ENCODE measurements at places on chromosomes 1 and 21. TPM values are rescaled to one million over a fixed set of nuclear protein-coding genes. Genes with fewer than 3 reads are reported as not detected.

The MRPS15 gene
- 109 TPM for total RNA-seq

DNA sequence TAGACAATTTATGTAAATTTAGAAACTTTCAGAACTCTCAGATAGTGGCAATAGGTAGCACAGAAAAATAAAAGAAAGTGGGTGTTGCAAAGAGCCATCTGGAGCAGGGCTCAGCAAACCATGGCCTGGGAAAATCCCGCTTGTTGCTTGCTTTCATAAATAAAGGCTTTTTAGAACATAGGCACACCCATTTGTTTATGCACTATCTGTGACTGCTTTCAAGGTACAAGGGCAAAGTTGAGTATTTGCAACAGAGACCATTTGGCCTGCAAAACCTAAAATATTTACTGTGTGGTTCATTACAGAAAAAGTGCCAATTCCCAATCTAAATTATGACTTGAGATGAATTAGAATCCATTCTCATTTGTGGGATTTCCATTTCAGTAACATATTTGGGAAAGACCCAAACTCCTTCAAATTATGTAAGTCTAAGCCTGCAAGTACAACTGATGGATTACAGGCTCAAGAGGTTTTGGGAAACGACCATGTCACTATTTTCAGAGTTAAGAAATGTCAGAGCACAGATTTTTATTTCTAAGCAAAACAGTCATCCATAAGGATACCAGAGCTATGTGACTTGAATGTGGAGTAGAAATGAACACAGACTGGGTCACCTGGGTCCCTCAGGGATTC lies 43.5 kb upstream of the DPT start:
- DNase-seq: no peak
- H3K4me1 ChIP-seq: no peaks in the 10 kb centered on the region
- H3K4me3 ChIP-seq: no peak overlapping the region

DNA sequence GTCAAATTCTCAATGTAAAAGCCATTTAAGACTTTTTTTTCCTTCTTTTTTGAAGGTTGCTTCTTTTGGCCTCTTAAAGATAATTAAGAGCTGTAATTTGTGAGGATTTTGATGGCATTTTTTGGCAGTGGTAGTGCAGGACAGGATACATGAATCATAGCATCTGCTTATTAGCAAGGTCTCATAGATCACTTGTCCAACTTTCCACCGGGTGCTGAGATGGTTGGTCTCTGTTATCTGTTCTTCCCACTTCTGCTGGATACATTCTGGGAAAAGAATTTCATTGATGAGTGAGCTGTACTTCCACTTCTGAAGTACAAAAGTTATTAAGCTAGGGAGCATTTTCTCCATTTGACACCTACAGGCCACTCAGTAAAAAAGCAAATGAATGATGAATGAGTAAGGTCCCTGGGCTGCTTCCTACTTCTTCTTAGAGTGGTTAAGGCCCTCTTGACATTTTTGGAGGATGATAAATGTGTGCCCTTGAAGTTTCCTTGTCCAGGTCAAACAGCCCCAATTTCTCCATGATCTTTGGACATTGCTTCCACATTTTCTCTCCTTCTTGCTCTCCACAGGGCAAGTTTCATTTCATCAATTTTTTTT lies 100.6 kb downstream of the ROR1 start:
- H3K4me3 ChIP-seq: no peak overlapping the region
- no peak for DNase-seq
- H3K4me1 ChIP-seq: peaks cover 15% of the 10 kb centered on the region
- H3K27me3 ChIP-seq: no peaks in the 10 kb centered on the region
- H3K36me3 ChIP-seq: no peaks in the 10 kb centered on the region

GRCh38 chr21:15199414-15200383 lies 134.9 kb upstream of the NRIP1 start:
- H3K27ac ChIP-seq: peak overlapping the region; percentile 15
- H3K36me3 ChIP-seq: no peaks in the 10 kb centered on the region
- H3K4me1 ChIP-seq: peaks cover 2% of the 10 kb centered on the region

DNA sequence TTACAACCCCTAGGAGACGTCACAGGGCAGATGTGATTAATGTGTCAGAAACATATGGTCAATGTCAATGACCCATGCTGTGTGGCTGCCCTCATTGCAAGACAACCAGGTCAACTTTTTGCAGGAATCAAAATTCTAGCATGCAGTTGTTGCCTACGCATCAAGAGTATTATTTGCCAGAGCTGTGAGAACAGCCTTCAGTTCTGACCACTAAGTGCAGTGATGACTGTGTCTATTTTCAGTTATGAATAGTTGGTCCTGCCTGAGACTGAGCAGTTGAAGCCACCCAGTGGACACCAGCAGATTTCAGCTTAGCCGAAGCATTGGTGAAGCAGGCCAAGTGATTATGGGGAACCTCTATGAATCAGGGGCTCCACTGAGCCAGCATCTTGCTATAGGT lies 47.3 kb downstream of the LYPLAL1 start:
- H3K36me3 ChIP-seq: no peaks in the 10 kb centered on the region
- DNase-seq: no peak
- H3K27me3 ChIP-seq: no peaks in the 10 kb centered on the region

- no peaks in the 10 kb centered on the region for H3K4me1 ChIP-seq
- H3K36me3 ChIP-seq: no peaks in the 10 kb centered on the region
- H3K27me3 ChIP-seq: no peaks in the 10 kb centered on the region
- peak; percentile 66 for DNase-seq
- no peak overlapping the region for H3K4me3 ChIP-seq
Observed at GRCh38 chr1:36922593-36923426, 111.5 kb downstream of the GRIK3 start.

GRCh38 chr1:11229203-11229602 lies 33.1 kb downstream of the MTOR start:
- H3K27me3 ChIP-seq: no peaks in the 10 kb centered on the region
- H3K27ac ChIP-seq: no peak overlapping the region
- H3K4me3 ChIP-seq: no peak overlapping the region
- no peak for DNase-seq
- H3K4me1 ChIP-seq: peaks cover 5% of the 10 kb centered on the region

Measured in endodermal cell (in vitro differentiated cells).